ENCODE measurements at places on chromosomes 4 and X.

DNA sequence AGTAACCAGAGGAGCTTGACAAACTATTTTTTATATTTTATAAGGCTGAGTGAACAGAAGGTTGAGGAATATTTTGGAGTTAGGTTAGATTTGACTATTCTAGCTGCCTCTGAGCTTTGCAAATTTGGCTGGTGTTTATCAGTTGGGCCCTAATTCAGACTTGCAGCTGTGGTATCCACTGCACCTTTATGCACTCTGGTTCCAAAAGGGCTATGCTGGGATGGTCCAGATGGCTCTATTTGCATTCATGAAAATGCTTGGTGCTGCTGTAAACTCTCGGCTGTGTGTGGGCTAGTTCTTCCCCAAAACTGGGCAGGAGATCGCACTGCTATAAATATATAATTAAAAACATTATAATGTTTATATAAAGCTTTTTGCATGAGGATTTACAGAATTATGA lies 106.3 kb downstream of the REPS2 start:
- no peak for DNase-seq

- DNase-seq = no peak
Observed at GRCh38 chr4:926538-926937, 5.6 kb downstream of the GAK start.

DNA sequence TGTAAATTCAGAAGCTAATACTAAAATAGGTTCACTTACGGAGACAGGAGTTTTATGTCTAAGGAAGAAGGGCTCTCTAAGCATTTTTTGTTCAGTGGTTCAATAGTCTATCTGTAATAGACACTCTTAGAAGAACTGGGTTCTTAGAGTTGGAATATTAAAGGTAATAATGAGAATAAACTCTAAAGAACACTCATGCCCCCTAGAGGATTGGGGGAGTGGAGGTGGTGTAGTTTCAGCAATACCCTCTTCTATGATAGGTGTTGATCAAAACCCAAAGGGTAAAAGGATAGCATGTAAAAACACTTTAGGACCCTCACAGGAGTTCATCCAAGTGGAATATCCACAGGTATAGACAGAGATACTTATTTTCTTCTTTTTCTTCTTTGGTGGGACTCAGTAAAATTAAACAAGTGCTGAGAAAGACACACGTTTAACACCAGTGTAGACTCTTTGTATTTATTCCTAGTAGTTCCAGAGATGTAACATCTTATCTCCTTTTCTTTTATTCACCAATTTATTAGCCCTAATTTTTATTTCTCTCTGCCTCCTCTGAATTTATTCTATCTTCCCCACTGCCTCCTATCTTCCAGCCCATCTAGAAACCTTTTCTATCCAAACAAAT lies 25.7 kb upstream of the MND1 start:
- peak; percentile 11 for DNase-seq

DNA sequence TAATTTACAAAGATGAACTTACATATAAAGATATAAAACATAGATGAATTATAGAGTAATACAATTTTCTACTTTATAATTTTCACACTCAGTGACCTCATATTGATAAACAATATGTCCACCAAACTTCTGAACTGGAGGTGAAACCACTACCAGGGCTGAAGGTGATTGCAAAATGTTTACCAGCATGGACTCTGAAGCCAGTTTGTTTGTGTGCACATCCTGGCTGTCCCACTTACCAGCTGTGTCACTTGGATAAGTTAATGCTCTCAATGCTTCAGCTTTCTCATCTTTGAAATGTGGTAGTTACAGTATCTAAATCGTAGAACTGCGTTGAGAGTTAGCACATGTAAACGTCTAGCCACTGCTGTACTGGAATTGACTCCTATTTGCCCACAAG lies 392.6 kb downstream of the HNRNPD start:
- no peak for DNase-seq

DNA sequence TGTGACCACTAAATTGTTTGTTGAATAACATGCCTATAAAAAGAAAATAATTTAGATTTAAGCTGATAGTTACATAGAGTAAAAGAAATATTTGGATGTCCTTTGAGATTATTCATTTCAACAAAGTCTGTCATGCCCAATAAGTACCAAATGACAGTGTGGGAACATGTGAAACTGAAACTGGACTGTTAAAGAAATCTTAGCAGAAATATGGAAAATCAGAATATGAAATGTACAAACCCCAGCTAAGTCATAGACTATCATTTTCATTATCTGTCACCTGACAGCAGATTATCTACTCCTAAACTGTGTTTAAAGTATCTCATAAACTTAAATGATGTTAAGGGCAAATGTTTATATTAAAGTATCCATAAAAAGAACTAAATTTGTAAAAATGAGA lies 437.8 kb upstream of the FAM241A start:
- no peak for DNase-seq

All from activated T-cell treated with anti-CD3 and anti-CD28 coated beads, Interleukin-2, amount 50 U/mL, for 4 hours (primary cell).